ENCODE measurements at places on chromosomes 6 and 20. TPM values are rescaled to one million over a fixed set of nuclear protein-coding genes. Genes with fewer than 3 reads are reported as not detected.

The PTP4A1 gene
- total RNA-seq, result 53.6 TPM

The COL12A1 gene
- not detected for total RNA-seq

The CD109 gene
- total RNA-seq, result 11.3 TPM

The C6orf141 gene
- 0.83 TPM for total RNA-seq

The PAK5 gene
- total RNA-seq, result not detected

The ADGRB3 gene
- total RNA-seq, result not detected

The IPCEF1 gene
- 27.3 TPM for total RNA-seq

The DEFB124 gene
- not detected for total RNA-seq

GRCh38 chr6:88013015-88013414 is 34.6 kb upstream of the SPACA1 start:
- no peak overlapping the region for H3K4me3 ChIP-seq
- no peaks in the 10 kb centered on the region for H3K36me3 ChIP-seq
- peaks cover 16% of the 10 kb centered on the region for H3K4me1 ChIP-seq
- peaks cover 2% of the 10 kb centered on the region for H3K27me3 ChIP-seq
- H3K27ac ChIP-seq, result peak overlapping the region; percentile 31

GRCh38 chr6:135222623-135223022 is 41.5 kb downstream of the MYB start:
- no peak for DNase-seq
- peaks cover 20% of the 10 kb centered on the region for H3K36me3 ChIP-seq
- H3K4me1 ChIP-seq, result peaks cover 29% of the 10 kb centered on the region
- H3K27ac ChIP-seq, result peak overlapping the region; percentile 95
- H3K4me3 ChIP-seq, result no peak overlapping the region

GRCh38 chr6:119105282-119105681 is 26.8 kb upstream of the FAM184A start:
- H3K27me3 ChIP-seq, result no peaks in the 10 kb centered on the region
- no peak for DNase-seq
- H3K4me1 ChIP-seq, result peaks cover 6% of the 10 kb centered on the region
- no peak overlapping the region for H3K27ac ChIP-seq

DNA sequence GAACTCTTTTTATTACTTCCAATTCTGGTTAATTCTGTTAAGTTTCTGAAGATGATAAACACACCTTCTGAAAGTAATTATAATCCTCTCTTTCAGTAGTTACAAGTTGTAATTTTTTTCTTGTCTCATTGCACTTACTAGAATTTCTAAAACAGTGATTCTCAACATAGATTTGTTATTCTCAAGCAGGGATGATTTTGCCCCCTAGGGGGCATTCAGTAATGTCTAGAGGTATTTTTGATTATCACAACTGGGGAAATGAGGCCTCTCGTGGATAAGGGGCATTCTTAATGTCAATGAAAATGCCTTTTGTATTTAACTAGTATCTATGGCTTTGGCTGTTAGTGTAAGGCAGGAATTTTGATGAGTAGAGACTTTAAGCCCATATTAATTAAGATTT is 39.4 kb upstream of the MAFB start:
- H3K4me3 ChIP-seq, result no peak overlapping the region
- no peak overlapping the region for H3K27ac ChIP-seq
- no peaks in the 10 kb centered on the region for H3K4me1 ChIP-seq
- H3K27me3 ChIP-seq, result peaks cover 32% of the 10 kb centered on the region

- H3K27ac ChIP-seq, result peak within 1 kb of the TSS; percentile 92
- H3K36me3 ChIP-seq, result peaks cover 7% of the 10 kb centered on the region
- peaks cover 4% of the 10 kb centered on the region for H3K27me3 ChIP-seq
- H3K4me3 ChIP-seq, result peak within 1 kb of the TSS; percentile 76
Measured at GRCh38 chr6:163414117-163414945, at the start of gene QKI. Gene QKI, plus strand, starts transcription at chr6:163414718. Its CDS starts 476 bp downstream, at chr6:163415194.

DNA sequence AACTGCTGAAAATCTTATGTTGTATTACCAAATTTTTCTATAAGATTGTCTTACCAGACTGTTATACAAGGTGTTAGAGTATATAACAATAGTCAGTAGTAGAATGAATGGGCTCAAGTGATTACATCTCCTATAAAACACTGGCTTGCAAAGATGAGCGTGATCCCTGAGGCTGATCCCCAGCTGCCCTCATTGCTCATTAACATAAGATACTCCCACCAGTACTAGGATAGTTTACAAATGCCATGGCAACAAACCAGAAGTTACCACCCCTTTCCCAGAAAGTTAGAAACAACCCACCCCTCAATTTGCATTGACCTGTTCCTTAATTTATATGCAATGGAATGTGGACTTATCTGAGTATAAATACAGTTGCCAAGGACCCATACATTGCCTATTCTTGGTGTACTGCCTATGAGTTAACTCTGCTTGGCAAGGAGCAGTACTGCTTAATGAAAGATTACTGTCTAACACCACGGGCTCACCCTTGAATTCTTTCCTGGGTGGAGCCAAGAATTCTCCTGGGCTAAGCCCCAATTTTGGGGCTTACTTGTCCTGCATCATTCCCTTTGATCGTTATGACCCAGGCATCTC is 252.8 kb upstream of the CHD6 start:
- H3K27me3 ChIP-seq, result no peaks in the 10 kb centered on the region
- no peaks in the 10 kb centered on the region for H3K36me3 ChIP-seq
- no peak overlapping the region for H3K4me3 ChIP-seq
- no peak for DNase-seq
- H3K27ac ChIP-seq, result no peak overlapping the region

- DNase-seq, result no peak
- H3K27me3 ChIP-seq, result peaks cover 2% of the 10 kb centered on the region
- H3K4me1 ChIP-seq, result peaks cover 23% of the 10 kb centered on the region
Measured at GRCh38 chr20:54075322-54075721, 4.9 kb upstream of the BCAS1 start.

- peaks cover 10% of the 10 kb centered on the region for H3K36me3 ChIP-seq
- H3K4me1 ChIP-seq, result peaks cover 35% of the 10 kb centered on the region
- no peak for DNase-seq
- no peak overlapping the region for H3K27ac ChIP-seq
- peaks cover 2% of the 10 kb centered on the region for H3K27me3 ChIP-seq
- no peak overlapping the region for H3K4me3 ChIP-seq
Measured at GRCh38 chr20:38471245-38471644, 1.4 kb upstream of the RALGAPB start.

DNA sequence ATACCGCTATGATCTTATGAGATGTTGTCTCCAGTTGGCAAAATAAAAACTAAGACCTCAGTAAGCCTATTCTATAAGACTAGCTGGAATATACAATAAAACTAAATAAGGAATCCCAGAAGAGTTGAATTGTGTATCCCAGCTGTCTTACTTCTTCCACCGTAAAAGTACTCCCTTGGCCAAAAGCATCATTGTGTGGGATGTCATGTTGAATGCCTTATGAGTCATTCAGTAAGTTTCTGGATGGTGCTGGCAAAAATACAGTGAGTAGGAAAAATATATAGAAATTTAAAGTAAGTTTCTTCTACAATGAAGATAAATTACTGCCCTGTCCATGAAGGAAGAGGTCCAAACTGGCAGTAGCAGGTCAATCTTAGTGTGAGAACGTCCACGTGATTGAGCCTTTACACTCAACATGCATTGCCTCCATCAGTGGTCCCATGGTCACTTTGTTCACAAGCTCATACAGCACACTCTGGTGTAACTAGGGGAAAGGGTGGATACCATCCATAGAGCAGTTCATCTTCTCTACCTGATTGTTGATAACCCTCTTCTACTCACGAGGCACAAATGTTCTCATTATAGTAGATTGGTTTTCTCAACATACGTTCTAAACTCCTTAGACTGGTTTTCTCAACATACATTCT is 13.7 kb upstream of the ZNF318 start:
- peaks cover 51% of the 10 kb centered on the region for H3K4me1 ChIP-seq
- peaks cover 20% of the 10 kb centered on the region for H3K36me3 ChIP-seq
- H3K4me3 ChIP-seq, result peak overlapping the region; percentile 41

GRCh38 chr6:7087066-7087465 is 20.7 kb upstream of the RREB1 start:
- no peaks in the 10 kb centered on the region for H3K36me3 ChIP-seq
- DNase-seq, result no peak
- peak overlapping the region; percentile 60 for H3K4me3 ChIP-seq
- peak overlapping the region; percentile 4 for H3K27ac ChIP-seq
- H3K4me1 ChIP-seq, result peaks cover 32% of the 10 kb centered on the region

GRCh38 chr20:60206259-60206658 is 248.0 kb downstream of the CDH26 start:
- H3K27ac ChIP-seq, result no peak overlapping the region
- peak; percentile 9 for DNase-seq
- no peaks in the 10 kb centered on the region for H3K36me3 ChIP-seq
- H3K4me1 ChIP-seq, result peaks cover 6% of the 10 kb centered on the region

- DNase-seq, result no peak
- no peaks in the 10 kb centered on the region for H3K36me3 ChIP-seq
- H3K4me1 ChIP-seq, result no peaks in the 10 kb centered on the region
- H3K27me3 ChIP-seq, result peaks cover 5% of the 10 kb centered on the region
- no peak overlapping the region for H3K27ac ChIP-seq
Measured at GRCh38 chr6:118354641-118355040, 193.5 kb upstream of the PLN start.

GRCh38 chr6:90286884-90287488 is 9.7 kb downstream of the BACH2 start:
- no peaks in the 10 kb centered on the region for H3K27me3 ChIP-seq
- H3K4me3 ChIP-seq, result peak overlapping the region; percentile 71
- DNase-seq, result peak; percentile 66
- H3K27ac ChIP-seq, result peak overlapping the region; percentile 92

GRCh38 chr20:13298692-13299373 is 77.8 kb downstream of the ISM1 start:
- H3K27me3 ChIP-seq, result no peaks in the 10 kb centered on the region
- H3K27ac ChIP-seq, result no peak overlapping the region
- no peak for DNase-seq

DNA sequence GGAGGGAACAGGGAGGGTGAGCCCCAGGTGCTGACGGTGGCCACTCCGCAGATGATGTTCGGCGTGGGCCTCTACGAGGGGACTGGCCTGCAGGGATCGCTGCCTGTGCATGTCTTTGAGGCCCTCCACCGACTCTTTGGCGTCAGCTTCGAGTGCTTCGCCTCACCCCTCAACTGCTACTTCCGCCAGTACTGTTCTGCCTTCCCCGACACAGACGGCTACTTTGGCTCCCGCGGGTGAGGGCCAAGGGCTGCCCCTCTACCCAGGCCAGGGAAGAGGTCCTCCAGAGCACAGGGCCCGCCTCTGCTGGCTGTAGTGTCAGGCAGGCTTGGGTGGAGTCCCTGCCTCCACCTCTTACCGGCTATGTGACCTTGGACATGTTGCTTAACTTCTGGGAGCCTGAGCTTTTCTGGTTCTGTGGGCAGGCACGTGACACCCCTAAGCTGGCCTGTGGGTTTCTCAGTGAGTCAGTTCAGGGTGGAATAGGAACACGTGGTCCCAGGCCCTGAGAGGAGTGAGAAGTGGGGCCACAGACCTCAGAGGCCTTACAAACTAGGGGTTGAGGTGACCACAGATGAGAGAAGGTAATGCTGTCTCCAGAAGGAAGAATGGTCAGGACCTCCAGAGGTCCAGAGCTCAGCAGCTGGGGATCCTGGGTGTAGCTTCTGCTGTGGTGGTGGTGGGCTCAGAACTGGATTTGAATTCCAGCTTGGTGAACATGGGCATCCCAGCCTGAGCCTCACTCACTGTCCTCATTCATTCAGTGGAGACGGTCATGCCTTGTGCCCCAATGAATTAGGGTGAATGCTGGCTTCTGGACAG is 11.9 kb downstream of the PCIF1 start:
- H3K4me3 ChIP-seq, result no peak overlapping the region
- peak overlapping the region; percentile 73 for H3K27ac ChIP-seq
- peak; percentile 27 for DNase-seq
- peaks cover 33% of the 10 kb centered on the region for H3K36me3 ChIP-seq

DNA sequence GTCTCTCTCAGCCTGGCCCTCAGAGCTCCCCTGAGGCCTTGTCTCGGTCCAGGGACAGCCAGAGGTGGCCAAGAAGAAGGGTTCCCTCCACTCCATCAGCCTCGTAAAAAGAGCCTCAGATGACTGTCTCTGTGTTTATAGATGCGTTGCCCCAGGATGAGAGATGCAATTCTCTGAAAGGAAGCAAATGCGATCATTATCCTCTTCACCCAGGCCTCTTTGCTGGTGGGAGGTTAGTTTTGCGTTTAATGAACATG is 90.4 kb downstream of the YTHDF1 start:
- H3K27ac ChIP-seq, result no peak overlapping the region
- no peaks in the 10 kb centered on the region for H3K4me1 ChIP-seq
- peaks cover 3% of the 10 kb centered on the region for H3K27me3 ChIP-seq

DNA sequence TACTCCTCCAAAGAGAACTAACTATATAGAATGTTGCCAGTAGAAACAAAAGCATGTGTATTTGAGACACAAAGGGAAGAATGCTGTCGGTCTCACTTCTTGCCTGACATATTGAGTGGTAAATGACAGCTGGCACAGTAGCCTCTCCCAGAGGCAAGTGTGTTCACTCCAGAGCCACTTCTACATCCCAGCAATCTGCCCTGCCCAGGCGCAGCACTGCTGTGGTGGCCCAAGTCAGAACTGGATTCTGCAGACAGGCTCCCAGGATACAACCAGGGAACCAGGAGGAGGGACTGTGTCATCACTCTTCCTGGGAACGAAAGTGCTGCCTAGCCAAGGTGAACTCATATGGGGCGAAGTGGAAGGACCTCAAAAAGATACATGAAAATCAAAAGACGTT is 103.2 kb upstream of the ARMC2 start:
- peaks cover 34% of the 10 kb centered on the region for H3K27me3 ChIP-seq
- H3K27ac ChIP-seq, result no peak overlapping the region
- H3K36me3 ChIP-seq, result no peaks in the 10 kb centered on the region
- DNase-seq, result no peak

DNA sequence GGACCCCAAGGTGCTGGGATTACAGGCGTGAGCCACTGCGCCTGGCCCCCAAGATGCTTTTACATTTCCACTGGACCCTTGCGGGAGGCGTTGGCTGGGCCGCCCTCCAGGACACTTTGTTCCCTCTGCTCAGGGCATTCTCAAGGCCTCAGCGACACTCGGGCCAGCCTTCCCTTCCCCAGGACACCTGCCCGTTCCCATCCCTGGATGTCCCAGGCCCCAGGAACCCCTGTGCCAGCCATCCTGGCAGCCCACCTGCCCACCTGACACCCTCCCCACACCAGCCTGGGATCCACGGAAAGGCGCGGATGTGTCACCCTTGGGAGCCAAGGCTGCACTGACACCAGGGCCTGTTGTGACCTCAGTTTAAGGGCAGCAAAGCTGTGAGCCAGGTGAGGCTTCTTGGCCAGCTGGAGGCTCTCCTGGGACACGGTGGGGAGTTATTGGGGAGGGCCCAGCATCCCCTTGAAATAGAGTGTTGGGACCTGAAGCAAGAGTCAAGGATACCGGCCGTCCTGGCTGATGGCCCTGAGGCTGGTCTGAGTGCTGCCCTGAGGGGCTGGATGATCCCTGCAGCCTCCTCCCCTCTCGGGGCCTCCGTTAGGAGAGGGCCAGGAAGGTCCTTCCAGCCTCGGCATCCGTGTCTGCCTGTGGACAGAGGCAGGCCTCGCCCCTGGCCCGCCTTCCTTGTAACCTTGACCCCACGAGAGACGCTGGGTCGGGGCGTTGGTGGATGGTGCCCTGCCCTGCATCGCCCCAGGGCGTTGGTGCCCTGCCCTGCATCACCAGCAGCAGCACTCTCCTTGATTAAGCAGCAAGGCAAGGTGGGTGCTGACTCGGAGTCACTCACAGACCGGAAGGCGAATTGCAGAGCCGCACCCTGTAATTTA is 84.2 kb upstream of the BHLHE23 start:
- no peak overlapping the region for H3K27ac ChIP-seq
- no peak for DNase-seq
- no peaks in the 10 kb centered on the region for H3K36me3 ChIP-seq
- H3K4me3 ChIP-seq, result no peak overlapping the region
- H3K27me3 ChIP-seq, result no peaks in the 10 kb centered on the region

Data from activated CD4-positive, alpha-beta T cell treated with anti-CD3 and anti-CD28 coated beads, Interleukin-2, amount 10 ng/mL, durations not matched to agents 7 days and 5 days (primary cell).